Brain pericyte (primary cell): ENCODE measurements at places on chromosomes 3 and 15.

GRCh38 chr3:52537726-52538421 is 1.5 kb downstream of the UQCC5 start:
- no peak for DNase-seq

- DNase-seq, result no peak
Measured at GRCh38 chr15:77838595-77838994, 205.9 kb upstream of the LINGO1 start.

GRCh38 chr3:173055228-173055933 is 85.7 kb downstream of the SPATA16 start:
- DNase-seq, result no peak

DNA sequence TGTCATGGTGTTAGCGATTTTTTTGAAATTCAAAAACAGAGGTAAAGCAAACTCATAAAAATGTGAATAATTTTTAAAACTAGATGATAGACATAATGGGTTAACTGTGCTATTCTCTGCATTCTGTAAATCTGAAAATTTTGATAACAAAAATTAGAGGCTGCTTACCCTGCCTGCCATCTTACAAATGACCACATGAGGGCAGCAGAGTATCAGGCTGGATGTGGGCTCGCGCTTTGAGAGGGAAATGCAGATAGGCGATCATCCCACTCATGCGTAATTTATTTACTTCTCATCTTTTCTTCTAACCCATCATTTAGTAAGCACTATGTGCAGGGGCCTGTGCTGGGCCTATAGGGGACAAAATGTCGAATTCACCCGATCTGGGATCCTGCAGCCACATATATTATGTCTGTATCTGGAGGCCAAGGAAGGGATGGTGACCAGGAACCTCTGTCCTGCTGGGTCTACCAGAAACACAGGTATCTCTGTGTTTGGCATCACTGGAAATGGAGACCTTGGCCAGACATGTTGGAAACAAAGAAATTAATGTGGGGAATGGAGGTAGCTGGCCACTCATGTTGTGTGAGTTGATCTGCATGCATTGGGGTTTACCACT is 7.8 kb upstream of the RAD18 start:
- DNase-seq, result no peak

GRCh38 chr3:174387736-174388135 is 471.4 kb upstream of the NAALADL2 start:
- DNase-seq, result no peak

- no peak for DNase-seq
Measured at GRCh38 chr3:5181469-5182141, 5.9 kb upstream of the EDEM1 start.

DNA sequence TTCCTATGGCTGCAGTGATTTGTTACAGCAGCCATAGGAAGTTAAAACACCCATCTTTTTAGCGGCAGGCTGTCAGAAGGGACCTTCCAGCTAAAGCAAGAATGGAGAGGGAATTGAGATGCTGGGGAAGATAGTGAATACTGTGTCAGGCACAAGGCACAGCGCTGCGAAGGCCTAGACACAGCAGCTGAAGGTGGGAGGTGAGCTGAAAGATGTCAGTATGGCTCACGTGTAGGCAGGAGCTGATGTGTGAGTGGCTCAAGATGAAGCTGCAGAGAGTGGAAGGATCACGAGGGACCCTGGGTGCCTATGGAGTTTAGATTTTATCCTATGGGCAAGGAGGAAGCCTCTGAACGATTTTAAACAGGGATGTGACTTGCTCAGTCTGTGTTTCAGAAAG is 44.3 kb downstream of the NMNAT3 start:
- no peak for DNase-seq

DNA sequence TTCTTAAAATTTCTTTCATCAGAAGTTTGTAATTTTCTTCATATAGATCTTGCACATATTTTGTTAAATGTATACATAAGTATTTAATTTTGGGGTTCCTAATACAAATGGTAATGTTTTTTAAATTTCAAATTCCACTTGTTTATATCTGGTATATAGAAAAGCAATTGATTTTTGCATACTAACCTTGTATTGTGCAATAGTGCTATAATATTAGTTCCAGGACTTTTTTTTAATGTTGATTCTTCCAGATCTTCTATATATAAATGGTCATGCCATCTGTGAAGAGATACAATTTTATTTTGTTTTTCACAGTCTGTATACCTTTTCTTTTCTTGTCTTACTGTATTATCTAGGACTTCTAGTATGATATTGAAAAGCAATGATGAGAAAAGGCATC is 665.0 kb downstream of the OTOL1 start:
- DNase-seq, result no peak

GRCh38 chr3:45965653-45966052 is 22.4 kb downstream of the CXCR6 start:
- DNase-seq, result no peak

GRCh38 chr3:66066963-66067617 is 28.4 kb upstream of the MAGI1 start:
- no peak for DNase-seq

DNA sequence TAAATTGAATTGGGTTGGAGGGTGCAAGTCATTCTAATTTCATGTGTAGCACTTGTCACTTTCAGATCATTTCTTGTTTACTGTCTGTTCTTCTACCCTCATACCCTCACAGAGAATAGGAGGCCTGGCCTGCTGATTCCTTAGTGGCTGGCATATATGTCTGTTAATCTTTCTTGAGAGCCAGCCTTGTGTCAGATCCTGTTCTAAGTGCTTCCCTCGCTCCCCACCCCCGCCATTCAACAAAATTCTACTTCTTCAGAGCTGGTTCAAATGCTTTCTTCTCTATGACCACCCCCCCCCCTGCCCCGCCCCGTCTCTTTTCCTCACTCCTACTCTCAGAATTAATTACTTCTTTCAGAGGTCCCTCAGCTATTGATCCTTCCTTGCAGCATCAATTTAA is 1.5 kb upstream of the U2SURP start:
- no peak for DNase-seq

GRCh38 chr3:56207922-56208321 is 260.3 kb downstream of the ERC2 start:
- DNase-seq, result no peak

DNA sequence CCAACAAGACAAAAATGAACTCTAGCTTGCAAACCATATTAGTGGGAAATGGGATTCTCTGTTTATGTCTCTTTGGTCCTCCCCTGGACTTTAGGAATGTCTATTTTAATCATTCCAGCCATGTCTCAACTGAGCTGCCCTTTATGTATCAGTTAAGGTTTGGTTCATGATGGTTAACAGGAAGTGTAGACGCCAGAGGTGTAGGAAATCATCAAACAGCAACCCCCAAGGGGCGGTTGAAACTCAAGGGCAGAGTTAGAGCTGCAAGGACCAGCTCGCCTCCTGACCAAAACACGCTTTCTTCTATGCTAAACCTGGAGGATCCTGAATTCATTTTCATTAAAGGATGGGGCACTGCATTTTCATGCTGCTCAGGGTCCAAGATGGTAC is 53.7 kb upstream of the HEG1 start:
- DNase-seq, result no peak

- no peak for DNase-seq
Measured at GRCh38 chr3:55453886-55454496, 33.1 kb downstream of the WNT5A start.
